ENCODE measurements at places on chromosomes 5 and 9. TPM values are rescaled to one million over a fixed set of nuclear protein-coding genes. Genes with fewer than 3 reads are reported as not detected.

Gene ITGA1
- 2.9 TPM for total RNA-seq

Gene TNFAIP8
- total RNA-seq, result 20.8 TPM

Gene F12
- 3.4 TPM for total RNA-seq

Gene ADGRV1
- 15.5 TPM for total RNA-seq

Gene TICAM2
- 0.63 TPM for total RNA-seq
